ENCODE measurements at places on chromosomes 11 and 22.

- DNase-seq, result peak; percentile 7
These were observed 52.2 kb downstream of the ANO5 start for GRCh38 chr11:22244986-22245592.

GRCh38 chr11:66559142-66559865 lies 9.1 kb downstream of the CTSF start:
- DNase-seq, result peak; percentile 73

- no peak for DNase-seq
These were observed 21.5 kb upstream of the PAFAH1B2 start for GRCh38 chr11:117122556-117122955.

GRCh38 chr22:32858957-32859356 lies 57.5 kb downstream of the TIMP3 start:
- no peak for DNase-seq

All from HuH-7.5 (cell line).